ENCODE measurements at places on chromosomes 6 and 20.

DNA sequence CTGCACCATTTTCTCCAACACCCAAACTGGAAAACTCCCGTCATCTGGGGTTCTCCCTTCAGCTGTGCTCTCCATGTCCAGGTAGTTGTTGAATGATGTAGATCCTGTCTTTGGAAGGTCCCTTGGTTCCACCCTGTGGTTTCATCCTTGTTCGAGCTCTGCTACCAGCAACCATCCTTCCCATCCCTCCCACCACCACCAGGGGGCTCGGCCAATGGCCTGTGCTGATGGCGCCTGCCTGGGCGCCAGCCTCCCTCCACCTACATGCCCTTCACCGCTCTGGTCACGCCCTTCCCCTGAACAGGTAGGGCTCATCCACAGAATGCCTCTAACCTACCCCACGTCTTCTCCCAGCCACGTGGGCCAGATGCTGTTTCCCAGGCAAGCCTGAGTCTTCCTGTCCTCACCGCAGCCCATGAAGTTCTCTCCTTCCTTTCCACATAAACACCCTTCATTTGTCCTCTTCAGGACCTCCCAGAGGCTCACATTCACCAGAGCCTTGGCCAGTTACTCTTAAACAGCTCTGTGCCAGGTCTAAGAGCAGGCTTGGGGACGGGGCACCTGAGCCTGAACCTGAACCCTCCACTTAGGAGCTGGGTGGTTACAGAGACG, 75.1 kb upstream of the DUSP22 start:
- no peak for DNase-seq

- peak; percentile 76 for DNase-seq
Measured at GRCh38 chr6:36851149-36851614, 11.9 kb upstream of the CPNE5 start.

GRCh38 chr20:53159160-53159559, 187.0 kb downstream of the TSHZ2 start:
- DNase-seq: no peak

DNA sequence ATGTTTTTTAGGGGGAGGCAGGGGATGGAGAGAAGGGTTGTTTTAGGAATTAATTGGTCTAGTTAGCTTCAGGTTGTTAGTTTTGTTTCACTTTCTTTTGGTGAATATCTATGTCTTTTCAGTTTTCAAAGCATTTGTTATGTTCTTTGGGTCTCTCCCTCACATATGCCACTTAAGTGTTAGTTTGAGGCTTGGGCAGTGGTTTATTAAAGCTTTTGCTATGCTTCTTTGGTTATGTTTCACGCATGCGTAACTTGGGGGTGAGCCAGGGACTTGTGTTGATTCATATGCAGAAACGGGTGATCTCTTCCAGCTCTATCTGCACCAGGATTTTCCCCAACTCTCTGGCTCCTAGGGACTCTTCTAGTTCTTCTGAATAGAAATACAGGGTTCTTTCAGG, 11.4 kb upstream of the MMS22L start:
- peak; percentile 44 for DNase-seq

- no peak for DNase-seq
Measured at GRCh38 chr6:137982418-137983189, 115.5 kb downstream of the TNFAIP3 start.

GRCh38 chr6:169424821-169425240, 171.2 kb upstream of the THBS2 start:
- peak; percentile 15 for DNase-seq

DNA sequence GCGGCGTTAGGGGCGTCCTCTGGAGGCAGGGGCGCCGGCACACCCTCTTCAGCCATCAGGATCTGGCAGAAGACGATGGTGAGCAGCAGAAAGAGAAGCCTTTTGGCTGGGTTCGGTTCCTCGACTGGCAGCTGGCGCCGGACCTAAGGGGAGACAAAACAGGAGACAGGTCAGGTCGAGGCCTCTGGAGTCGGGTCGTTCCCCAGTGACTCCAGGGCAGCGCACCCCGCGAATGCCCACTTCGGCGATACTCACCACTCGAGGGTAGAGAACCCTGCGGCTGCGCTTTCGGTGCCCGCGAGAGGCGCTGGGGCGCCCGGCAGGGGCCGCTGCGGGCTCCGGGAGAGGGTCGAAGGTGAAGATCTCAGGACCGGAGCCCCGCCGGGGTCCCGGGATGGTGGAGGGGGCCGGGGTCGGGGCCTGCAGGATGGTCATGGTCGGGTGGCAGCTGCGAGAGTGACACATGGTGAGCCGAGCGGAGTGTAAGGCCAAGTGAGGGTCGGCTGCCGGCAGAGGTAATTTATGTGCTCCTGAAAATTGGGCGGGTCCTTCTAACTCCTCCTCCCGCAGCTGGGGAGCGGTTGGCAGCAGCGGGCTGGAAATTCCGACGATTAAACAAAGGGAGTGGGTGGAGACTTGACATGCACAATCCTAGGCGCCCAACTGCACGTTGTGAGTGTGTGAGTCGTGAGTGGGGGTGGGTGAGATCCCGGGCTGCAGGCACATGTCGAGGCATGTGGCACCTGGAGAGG, at the start of gene IER3:
TSS of gene IER3 (minus strand) at position 494 of the 752 bp plus-strand sequence. CDS start at position 465, 29 bp downstream.
- peak; percentile 79 for DNase-seq

DNA sequence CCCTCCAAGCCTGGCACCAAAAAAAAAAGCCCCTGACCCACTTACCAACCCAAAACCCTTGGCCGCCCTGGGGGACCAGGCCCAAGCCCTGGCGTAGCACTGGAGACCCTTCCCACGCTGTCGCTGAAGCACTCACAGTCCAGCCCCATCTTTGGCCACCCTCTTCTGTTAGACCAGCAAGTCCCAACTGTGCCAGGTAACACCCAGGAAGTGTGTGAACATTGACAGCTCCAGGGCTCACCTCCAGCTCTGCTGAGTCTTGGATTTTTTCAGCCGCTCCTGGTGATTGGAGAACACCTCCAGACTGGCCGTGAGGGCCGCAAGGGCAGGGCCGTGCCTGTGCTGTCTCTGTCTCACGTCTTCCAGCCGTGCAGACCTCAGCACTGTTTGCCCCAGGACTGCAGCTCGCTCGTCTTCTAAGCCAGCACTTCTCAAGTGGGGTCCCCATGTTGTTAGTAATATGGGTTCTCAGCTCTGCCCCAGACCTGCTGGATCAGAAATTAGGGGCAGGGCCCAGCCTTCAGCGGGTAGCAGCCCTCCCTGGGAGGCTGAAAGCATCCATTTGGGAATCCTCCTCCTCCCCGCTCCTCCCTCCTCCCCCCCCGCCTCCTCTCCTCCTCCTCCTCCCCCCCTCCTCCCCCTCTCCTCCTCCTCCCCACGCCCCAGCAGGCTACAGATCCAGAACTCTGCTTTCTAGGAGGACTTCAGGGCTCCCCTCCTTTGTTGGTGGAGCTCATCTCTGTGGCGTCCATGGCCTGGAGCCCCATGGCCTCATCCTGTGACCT, 18.1 kb downstream of the NPEPL1 start:
- DNase-seq: no peak

GRCh38 chr6:150813993-150814359, 51.5 kb upstream of the MTHFD1L start:
- DNase-seq: peak; percentile 28

- no peak for DNase-seq
Measured at GRCh38 chr6:130152908-130153510, 69.7 kb downstream of the SAMD3 start.

DNA sequence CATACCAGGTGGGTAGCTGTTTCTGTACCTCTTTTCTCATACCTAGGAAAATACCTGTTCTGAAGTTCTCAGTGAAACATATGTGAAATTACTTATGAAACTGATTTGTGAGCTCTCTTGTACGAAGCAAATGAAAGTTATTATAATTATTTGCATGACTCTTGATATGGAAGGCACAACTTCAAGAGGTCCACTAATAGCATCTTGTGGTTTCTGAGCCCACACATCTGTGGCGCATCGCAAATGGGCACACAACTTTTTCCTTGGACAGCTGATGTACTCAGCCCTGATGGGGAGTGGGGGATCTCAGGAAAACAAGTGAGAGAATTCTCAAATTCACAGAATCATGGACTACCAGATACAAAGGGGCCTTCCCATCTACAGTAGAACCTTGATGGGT, 432.3 kb downstream of the CD83 start:
- no peak for DNase-seq

DNA sequence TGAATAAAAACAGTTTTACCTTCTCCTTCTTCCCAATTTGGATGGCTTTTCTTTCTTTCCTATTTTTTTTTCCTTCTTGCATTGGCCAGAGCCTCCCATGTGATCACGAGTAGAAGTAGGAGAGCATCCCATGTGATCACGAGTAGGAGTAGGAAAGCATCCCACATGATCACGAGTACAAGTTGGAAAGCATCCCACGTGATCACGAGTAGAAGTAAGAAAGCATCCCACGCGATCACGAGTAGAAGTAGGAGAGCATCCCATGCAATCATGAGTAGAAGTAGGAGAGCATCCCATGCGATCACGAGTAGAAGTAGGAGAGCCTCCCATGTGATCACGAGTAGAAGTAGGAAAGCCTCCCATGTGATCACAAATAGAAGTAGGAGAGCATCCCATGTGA, 218.6 kb downstream of the DLL1 start:
- DNase-seq: no peak

GRCh38 chr6:90198758-90199425, 97.8 kb downstream of the BACH2 start:
- no peak for DNase-seq

DNA sequence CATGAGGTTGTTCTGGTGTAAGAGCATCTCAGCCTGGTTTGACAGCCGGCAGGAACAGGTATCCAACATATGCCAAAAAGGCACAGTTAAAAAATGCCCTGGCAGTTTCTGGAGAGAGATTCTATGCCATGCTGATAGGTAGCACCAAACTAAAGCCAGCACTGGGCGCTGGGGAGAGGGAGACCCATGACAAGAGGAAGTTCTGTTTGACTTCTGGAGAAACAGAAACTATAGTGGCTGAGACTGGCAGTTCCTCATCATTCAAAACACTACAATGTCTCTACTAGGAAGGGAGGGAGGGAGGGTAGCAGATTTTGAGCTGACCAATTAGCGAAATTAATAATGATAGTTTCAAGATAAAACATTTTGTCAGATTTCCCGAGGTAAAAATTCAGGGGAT, 174.1 kb downstream of the ADAT2 start:
- no peak for DNase-seq

GRCh38 chr20:55936209-55936595, 69.1 kb downstream of the CBLN4 start:
- DNase-seq: no peak

DNA sequence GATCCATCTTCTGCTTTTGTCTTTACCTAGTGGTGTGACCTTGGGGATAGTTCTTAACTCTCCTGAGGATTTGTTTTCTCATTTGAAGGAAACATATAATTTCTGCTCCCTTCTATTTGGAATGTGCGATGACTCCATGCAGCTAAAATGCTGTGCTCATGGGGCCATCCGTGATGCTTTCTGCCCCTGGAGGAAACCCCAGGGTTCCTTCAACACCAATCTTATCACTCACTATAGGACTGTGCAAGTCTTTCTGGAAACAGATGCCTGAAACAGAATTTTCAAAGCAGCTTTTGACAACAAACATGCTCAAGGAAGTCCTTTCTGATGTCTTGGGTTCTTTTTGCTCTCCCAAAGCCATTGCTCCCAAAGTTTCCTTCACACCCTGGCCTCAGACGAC, 128.8 kb upstream of the GGTLC1 start:
- DNase-seq: no peak

Measured in astrocyte of the cerebellum (primary cell).